Activated CD4-positive, alpha-beta T cell treated with anti-CD3 and anti-CD28 coated beads, Interleukin-2, amount 50 U/mL, for 48 hours (primary cell): ENCODE measurements at places on chromosomes 1 and 21.

DNA sequence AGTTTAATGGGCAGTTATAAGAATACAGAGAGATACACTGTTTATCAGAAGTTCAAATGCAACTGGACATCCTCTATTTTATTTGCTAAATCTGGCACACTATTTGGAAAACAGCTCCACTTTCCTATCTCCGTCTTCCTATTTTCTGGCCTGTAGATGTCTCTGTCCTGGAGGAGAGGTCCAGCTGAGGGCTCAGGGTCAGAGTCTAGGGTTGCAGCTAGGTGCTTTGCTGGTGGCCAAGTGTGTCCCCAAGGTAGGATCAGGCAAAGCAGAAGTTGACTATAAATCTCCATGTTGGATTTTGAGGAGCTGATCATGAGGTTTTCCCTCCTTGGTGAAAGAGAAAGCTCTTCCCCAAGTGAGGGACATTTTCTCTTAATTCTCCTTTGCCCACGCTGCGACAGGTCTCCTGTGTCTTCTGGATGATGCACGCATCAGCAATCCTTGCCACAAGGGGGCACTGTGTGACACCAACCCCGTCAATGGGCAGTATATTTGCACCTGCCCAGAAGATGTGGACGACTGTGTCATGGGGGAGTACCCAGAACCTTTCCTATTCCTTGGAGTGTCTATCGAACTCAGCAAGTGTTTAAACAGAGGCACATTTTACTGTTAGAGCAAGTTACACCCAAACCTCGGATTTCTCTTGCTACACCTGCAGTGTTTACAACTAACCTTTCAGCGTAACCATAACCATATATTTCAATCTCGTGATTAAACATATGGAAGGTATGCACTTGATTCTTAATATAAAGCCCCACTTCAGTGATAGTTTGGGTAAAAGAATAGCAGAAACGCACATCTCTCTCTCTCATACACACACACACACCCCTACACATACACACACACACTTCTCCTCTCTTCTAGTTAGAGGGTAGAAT lies 10.2 kb downstream of the ADAM30 start:
- peak; percentile 78 for DNase-seq

DNA sequence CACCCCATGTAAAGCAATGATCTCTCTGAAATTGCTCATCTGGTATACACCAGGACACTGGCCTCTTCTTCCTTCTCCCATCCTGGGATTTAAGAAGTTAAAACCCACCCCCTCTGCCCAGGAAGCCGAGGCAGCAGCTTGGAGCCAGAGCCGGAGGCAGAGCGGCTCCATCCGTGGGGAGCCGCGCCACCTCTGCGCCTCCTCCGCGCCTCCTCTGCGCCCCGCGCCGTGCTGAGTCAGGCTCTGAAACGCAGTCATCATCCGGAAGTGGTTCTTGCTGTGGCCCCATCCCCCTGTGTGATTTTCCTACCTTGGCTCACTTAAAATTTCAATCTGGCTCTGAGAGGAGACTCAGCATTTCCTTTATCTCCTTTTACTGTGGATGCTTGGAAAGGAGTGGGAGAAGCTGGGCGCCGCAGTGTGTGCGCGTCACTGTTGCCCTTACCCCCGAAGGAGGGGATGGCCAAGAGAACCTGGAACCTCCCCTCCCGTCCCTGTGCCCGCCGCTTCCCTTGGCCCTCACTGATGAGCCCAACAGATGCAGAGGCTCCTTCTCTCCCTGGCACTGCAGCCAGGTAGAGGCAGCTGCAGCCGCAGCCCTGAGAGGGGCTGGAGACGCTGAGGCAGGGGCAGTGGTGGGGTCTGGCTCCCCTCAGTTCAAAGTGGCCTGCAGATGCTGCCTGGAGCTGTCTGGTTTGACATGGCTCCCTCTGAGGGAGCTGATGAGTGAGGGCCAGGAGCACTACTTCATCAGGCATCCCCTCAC lies 15.3 kb upstream of the NPHP4 start:
- no peak for DNase-seq

DNA sequence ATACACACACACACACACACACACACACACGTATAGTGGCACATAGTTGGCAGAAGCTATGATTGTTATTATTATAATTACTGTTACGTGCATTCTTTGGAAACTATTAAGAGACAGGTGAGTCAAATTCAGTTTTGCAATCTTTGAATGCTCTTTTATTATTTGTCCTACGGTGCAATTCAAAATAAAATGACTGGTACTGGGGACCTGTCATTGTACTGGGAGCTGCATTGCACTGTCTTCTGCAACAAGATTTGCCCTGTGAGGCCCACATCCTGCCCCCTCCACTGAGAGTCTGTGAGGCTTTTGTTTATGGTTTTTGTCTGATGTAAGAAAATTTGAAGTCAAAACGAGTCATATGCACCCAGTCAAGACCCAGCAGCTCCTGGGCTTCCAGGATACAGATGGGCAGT lies 1.9 kb downstream of the LY9 start:
- peak; percentile 53 for DNase-seq

DNA sequence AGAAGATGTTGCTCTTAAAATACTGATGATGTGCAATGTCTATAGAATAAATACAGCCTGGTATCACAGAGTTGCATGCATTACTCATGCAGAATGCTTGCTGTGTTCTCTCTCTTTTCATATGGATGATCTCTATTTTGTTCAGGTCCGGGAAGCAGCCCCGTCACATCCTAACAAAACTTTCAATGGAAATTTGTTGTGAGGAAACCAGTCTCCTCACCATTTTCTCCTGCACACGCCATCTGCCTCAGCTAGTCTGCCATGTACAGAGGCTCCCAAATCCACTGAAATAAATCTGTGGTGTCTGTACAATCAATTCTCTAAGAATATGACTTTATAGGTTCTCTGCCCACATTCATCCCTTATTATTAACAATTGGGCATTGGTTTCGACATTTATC lies 42.4 kb downstream of the DAB1 start:
- DNase-seq: no peak

DNA sequence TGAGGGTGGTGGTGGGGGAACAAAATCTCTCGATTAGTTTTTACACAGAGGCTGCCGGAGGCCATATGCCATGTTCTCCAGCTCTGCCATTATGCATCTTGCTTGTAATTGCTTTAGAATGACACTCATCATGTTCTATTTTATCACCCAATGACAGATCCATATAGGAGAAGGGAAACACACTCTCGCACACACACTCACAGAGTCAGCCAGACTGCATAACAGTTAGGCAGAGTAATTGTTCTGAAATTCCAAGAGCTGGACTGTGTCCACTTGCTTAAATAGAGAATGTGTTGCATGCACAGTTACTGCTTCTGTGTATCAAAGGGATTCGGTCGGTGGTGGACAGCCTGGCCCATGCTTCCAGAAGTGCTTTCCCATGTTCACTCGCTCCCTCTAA lies 30.6 kb downstream of the KCND3 start:
- no peak for DNase-seq

- DNase-seq: no peak
Measured at GRCh38 chr1:12132078-12132477, 34.7 kb upstream of the TNFRSF1B start.

DNA sequence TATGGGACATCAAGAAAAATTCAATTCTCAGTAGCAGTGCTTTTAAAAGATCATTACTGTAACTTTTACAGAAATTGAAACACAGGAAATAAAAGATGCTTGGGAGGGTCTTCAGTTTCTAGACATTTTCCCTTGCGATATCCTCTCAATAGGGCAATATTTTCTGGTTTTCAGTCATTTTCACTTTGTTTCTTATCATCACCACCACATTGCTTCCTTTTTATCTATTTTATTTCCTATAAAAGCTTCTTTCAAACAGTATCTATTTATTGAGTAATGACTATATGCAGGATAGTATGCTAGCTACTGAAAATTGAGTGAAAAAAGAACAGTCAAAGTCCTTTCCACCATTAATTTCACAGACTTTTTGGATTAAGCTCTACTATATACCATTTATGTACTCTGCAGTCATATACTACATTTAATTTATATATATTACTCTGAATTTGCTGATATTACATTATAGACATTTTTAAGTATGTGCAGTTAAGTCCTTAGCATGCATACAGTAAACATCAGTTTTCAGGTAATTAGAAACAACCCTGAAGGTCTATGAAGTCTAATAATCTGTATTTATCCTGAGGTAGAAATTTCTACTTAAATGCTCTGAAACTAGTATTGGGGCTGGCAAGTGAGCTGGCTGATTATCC lies 18.7 kb downstream of the TRMT1L start:
- no peak for DNase-seq

DNA sequence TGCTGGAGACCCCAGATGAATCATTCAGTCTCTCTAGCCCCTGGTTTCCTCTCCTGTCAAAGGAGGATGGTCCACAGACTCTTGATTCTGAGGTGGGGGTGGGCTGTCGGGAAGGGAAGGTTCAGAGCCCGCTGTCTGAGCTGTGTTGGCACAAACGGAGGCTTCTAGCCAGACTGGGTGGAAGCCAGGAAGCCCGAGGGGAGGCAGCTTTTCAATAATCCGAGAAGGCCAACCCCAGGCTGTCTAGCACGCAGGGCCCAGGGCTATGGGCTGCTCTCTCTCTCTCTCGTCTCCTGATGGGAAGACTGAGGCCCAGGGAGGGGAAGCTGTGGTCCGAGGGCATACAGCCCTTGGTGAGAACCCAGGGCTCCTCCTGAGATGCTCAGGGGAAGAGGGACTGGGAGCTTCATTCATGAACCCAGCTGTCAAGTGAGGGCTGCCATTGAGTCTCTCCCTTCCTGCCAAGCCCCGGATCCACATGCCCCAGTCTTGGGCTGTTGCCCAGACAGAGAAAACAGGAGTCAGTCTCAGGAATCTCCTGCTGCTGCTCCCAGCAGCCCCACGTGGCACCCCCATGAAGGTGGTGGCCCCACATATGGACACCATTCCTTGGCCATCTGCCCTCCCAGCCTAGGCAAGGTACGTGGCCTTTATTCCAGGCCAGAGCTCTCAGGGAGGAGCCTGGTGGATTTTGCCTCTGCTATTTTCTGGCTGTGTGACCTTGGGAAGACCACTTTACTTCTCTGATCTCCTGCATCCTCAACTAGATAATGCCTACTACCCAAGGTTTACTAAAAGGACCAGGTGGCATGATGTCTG lies 44.4 kb downstream of the RAP1GAP start:
- DNase-seq: no peak

GRCh38 chr1:156804572-156805243 lies 11.9 kb downstream of the SH2D2A start:
- no peak for DNase-seq

GRCh38 chr1:27772932-27773825 lies at the start of gene STX12:
TSS of gene STX12 (plus strand) at chr1:27773219. CDS start at chr1:27773308, 89 bp downstream.
- peak; percentile 99 for DNase-seq

DNA sequence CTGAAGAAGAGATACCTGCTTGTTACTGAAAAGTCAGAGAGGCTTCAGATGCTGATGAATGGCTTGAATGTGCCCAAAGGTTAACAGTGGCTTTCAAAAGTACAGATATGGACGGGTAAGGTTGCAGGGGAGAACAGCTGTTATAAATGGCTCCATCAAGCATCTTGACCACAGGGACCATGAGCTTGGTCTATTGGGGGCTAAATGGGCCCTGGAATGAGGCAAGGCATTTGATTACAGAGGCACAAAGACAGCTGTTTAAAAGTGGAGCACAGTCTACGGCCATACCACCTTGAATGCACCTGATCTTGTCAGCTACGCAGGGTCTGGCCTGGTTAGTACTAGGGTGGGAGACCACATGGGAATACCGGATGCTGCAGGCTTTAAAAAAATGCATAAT lies 48.3 kb downstream of the C1orf198 start:
- no peak for DNase-seq

DNA sequence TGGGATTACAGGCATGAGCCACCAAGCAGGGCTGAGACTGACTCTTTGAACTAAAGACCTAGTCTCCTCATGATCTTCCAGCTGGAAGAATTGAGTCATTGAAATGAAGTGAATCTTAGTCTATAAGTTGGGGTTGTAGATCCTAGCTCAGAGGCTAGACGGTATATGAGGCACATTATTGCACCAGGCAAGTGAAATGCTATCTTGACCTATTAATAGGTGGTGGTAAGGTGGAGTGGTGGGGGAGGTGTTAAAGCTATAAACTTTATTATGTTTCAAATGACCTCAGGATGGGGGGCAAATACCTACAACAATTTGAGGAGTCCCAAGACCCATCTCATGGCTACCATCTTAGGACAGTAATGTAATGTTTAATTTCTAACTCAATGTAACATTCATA lies 36.8 kb upstream of the SLC16A1 start:
- DNase-seq: no peak

- no peak for DNase-seq
Measured at GRCh38 chr1:184014271-184014670, 23.3 kb downstream of the COLGALT2 start.

GRCh38 chr1:182752077-182752988 lies 37.2 kb upstream of the NPL start:
- no peak for DNase-seq

DNA sequence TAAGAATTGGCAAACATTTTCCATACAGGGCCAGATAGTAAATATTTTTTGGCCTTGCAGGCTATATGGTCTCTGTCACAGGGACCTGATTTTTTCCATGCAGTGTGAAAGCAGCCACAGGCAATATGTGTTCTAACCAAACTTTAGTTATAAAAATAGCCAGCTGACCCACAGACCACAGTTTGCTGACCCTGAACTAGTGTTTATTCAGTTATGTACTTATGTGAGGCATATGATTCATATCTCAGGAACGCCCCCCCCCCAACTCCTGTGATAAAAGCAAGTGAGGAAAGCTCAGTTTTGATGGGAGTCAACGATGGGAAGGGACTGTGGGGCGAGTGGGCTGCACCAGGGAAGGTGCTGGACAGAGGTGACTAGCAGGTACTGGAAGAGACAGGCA lies 80.1 kb downstream of the HMGB4 start:
- no peak for DNase-seq

DNA sequence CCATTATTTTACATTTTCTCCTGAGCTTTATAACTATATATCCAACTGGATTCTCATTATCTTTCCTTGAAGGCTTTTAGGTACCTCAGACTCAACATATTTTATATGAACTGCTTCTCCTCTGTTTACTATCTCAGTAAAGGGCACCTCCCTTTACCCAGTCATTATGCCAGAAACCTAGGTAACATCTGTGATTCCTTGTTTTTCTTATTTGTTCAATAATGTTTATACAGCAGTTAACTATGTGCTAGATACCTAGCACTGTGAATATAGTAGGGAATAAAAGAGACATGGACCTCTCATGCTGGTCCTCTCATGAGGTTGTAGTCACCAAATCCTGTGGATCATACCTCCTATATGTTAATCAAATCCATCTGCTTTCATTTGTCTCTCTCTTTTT lies 25.6 kb downstream of the PPP1R12B start:
- no peak for DNase-seq

DNA sequence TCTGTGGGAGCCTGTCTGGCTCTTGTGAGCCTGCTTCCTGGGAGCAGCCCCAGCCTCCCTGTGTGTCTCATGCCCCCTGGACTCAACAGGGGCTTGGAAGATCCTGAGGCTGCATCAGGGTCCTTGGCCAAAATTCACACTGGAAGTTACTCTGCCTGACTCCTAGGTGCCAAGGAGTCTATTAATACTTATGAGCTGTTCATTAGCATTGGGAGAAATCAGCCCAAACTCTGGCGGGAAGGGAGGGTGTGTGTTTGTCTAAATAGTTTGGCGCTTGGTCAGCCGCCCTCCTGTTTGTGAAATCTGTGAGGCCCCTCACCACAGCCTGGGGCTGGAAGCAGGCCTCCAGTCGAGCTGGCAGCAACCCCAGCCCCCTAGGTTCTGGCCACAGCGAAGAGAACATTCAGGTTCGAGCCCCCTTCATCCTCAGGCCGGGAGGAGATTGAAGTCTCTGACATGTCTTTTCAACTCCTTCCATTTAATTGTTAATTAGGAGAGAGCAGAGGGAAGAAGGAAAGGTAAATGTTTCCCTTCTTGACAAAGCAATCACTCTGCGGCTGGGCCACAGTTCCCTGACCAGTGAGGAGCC lies 82.1 kb upstream of the F3 start:
- no peak for DNase-seq
